Activated T-helper 9 cell treated with anti-CD3 and anti-CD28 coated beads, Interleukin-2, amount 50 U/mL, for 16 hours (primary cell): ENCODE measurements at places on chromosomes 13 and 19.

DNA sequence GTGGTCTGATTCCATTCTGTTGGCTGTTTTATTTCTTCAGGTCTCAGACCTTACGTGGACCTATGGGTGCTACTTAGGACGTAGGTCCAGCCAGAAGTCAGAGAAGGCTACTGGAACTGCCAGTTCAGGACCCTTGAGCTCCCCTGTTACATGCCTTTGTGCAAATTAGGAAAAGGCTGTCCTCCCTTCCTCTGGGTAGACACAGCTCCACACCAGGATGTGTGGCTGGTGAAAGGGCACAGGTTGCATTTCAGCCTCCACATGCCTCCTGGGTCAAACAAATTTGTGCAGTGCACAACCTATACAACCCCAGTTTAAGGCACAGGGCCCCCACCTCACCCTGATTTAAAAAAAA, 43.9 kb upstream of the MAP3K10 start:
- DNase-seq = no peak

GRCh38 chr13:114045113-114045735, 71.3 kb upstream of the C13orf46 start:
- no peak for DNase-seq

GRCh38 chr13:67139551-67139950, 90.6 kb downstream of the PCDH9 start:
- no peak for DNase-seq

GRCh38 chr13:85974608-85975366, 175.6 kb upstream of the SLITRK6 start:
- no peak for DNase-seq

DNA sequence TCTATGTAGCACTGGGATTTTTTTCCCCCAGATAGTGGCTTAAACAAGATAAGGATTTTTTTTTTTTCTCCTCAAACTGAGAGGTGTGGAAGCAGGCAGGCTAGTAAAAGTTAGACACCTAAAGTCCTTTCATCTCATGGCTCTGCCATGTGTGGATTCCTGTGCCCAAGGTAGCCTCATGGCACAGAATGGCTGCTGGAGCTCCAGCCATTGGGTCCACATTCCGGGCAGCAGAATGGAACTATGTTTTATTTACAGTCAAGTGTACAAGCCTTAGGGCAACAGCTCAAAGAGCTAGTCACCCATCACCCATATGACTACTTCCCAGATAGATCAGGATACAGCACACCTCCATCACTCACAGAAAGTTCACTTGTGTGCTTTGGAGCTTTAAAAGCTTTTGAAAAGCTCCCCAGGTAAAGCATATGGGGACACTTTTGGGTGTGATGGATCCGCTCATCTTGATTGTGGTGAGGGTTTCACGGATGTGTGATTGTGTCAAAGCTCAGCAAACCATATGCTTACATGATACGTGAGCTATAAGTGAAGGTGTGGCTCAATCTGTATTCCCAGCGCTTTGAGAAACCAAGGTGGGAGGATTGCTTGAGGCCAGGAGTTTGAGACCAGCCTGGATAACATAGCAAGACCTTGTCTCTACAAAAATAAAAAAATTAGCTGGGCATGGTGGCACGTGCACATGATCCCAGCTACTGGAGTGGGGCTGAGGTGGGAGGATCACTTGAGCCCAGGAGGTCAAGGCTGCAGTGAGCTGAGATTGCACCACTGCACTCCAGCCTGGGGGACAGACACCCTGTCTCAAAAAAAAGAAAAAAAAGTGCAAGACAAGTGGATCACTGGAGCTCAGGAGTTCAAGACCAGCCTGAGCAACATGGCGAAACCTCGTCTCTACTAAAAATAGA, 18.1 kb downstream of the PGLS start:
- DNase-seq = no peak

DNA sequence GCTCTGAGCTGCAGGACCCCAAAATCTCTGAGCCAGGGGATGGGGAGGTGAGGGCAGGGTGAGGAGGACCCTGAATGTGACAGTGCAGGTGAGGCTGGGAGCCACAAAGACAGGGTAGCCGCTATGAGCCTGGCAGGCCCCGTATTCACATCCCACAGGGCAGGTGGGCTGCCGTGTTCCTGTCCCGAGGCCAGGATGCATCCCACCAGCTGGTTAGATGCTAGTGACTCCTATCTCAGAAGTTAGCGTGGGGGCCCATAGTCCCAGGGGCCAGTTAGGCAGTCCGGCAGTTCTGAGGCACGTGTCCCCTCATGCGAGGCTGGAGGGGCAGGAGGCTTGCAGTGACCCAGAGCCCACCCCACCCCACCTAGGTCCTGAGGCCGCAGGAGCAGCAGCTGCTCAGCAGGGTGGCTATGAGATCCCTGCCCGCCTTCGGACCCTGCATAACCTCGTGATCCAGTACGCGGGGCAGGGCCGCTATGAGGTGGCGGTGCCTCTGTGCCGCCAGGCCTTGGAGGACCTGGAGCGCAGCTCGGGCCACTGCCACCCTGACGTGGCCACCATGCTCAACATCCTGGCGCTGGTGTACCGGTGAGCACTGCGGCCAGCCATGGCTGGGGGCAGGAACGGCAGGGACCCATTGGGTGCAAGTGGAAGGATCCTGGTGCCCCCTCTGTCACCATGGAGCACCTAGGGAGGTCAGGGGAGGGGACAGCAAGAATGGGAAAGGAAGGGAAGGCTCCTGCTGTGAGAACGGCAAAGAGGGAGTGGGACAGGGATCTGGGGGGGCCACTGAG, 7.2 kb downstream of the KLC3 start:
- no peak for DNase-seq

GRCh38 chr13:80009760-80010159, 331.2 kb downstream of the SPRY2 start:
- no peak for DNase-seq

DNA sequence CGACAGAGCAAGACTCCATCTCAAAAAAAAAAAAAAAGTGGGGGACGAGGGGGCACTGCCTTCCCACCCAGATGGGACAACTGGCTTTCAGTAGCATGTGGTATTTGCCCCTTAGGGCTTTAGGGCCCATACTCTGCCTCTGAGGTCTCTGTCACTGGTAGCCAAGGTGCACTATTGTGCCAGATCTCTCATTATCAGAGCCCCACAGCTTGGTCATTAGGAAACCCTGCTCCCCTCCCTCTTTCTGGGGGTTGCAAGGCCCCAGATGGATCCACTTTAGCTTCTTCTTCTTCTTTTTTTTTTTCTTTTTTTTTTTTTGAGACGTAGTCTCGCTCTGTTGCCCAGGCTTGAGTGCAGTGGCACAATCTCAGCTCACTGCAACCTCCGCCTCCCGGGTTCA, 11.2 kb upstream of the ZNF358 start:
- DNase-seq = no peak

- no peak for DNase-seq
Measured at GRCh38 chr19:58395979-58396627, 647 bp downstream of the RNF225 start.

GRCh38 chr19:43524922-43525835, 1.8 kb downstream of the ETHE1 start:
- no peak for DNase-seq

DNA sequence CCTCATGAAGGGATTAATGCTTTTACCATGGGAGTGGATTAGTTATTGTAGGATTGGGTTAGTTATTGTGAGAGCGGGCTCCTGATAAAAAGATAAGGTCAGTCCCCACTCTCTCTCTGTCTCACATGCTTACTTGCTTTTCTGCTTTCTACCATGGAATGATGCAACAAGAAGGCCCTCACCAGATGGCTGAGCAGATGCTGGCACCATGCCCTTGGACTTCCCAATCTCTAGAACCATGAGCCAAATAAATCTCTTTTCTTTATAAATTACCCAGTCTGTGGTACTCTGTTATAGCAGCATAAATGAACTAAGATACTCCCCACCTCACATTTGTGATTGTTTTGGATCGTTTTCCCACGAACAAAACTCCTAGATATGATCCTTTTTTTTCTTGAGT, 353.8 kb downstream of the DNAJC15 start:
- DNase-seq = no peak

DNA sequence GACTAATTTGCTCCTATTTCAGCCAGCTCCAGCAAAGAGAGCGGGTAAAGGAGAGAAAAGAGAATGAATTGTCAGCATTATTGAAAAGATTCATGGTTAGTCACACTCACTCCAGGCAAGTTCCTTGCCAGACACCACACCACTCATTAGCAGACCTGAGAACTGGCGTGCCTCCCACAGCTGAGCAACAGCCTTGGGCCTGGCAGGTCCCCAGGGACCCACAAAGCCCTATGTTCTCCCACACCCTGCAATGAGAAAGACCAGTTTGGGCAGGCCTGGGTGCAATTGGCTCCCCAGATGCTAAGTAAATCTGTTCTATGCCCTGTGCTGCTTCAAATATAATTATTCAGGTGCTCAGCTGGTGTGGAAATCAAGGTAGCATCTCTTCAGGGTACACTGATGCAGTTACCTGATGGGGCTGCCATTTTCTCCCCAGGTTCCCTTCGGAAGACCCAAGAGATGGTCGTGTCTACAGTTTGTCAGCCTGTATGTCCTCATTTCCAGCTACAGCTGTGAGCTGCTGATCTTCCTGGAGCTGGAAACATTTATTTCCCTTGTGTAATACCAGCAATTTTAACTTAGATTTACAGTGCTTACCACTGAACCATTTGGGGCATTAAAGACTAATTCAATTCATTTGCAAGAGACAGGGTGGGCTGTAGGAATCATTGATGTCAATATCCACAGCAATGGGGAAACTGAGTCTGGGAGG, 405.0 kb downstream of the COG6 start:
- DNase-seq = peak; percentile 23

DNA sequence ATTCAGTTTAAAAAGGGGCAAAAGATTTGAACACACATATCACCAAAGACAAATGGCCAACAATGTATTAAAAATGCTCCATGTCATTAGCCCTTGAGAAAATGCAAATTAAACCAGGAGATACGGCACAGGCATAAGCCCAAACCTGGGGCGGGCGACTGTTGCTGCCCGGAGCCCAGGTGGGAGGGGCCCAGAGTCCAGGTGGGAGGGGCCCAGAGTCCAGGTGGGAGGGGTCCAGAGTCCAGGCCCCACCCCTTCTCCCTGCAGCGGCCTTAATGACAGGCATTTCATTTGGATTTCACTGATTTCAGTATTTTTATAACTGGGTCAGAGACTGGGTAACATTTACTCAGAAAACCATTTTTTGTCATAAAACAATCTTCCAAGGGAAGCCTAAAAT, 78.2 kb downstream of the RASA3 start:
- no peak for DNase-seq

- DNase-seq = no peak
Measured at GRCh38 chr13:41468631-41469030, 11.3 kb downstream of the RGCC start.

- no peak for DNase-seq
Measured at GRCh38 chr13:94483970-94484369, 4.5 kb upstream of the DCT start.

DNA sequence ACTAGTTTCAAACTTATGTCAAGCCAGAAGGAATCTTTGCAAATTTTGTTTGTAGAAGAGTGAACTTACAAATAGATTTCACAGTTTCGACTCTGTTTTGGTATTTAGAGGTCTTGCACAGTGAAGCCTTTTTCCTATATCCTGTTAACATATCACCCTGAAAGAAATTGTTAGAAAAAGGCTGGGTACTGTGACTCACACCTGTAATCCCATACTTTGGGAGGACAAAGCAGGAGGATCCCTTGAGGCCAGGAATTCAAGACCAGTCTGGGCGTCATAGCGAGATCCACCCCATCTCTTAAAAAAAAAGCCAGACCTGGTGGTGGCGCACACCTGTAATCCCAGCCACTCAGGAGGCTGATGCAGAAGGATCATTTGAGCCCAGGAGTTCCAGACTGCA, 224.0 kb downstream of the GGACT start:
- DNase-seq = no peak

- no peak for DNase-seq
Measured at GRCh38 chr13:30510811-30511371, 45.2 kb upstream of the HMGB1 start.

GRCh38 chr19:1001538-1002166, 1.4 kb downstream of the GRIN3B start:
- peak; percentile 58 for DNase-seq

GRCh38 chr19:722553-723101, 13.9 kb downstream of the PALM start:
- no peak for DNase-seq

GRCh38 chr19:55377356-55378131, 918 bp downstream of the TMEM190 start:
- no peak for DNase-seq

DNA sequence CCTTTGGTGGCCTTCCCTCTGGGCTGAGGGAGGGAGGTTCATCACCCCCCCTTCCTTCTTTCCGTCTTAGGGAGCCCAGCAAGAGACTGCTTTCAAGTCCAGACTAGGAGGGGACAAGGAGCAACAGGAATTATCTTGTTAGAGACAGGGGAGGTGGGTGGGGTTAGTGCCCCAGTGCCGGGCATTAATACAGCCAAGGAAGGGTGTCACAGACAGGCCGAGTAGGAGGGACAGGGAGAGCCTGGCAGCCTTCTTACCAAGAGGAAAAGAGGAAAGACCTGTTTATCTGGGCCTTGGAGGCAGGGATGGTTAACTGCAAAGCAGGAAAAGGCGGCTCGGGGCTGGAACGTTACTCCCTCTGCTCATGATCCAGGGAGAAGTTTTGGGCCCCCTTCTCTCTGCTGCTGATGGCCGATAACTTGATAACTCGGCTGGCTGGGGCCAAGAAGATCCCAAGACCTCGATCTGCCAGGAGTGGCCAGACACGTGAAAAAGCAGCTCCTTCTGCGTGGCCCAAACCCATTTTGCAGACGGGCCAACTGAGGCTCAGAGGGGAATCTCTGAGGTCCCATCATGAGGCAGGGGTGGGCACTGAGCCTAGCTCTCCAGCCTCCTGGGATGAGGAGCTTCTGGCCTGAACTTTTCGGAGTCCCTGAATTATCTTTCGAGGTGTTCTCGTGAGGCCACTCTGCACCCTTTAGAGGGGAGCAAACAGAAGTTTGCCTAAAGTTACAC, 79.3 kb downstream of the PTPRS start:
- DNase-seq = no peak

- DNase-seq = no peak
Measured at GRCh38 chr13:78194904-78195639, 276.4 kb upstream of the EDNRB start.

DNA sequence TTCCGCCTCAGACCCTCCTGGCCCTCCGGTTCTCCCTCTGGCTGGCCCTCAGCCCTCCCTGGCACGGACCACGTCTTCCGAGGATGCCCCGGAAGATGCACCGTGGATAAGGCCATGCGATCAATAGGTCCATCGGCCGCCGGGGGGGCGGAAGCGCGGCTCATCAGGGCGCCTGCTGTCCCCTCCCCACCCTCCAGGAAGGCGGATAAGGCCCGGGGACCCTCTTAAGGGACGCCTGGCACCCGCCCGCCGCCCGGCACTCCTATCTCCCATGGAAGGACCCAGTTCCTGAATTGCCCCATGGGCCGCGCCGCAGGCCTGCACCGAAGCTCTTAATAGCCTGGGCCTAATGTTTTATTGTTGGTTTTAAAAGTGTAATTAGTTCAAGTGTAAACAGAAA, 46.2 kb upstream of the TCF3 start:
- no peak for DNase-seq

- no peak for DNase-seq
Measured at GRCh38 chr13:41858780-41859179, 102.1 kb downstream of the VWA8 start.

DNA sequence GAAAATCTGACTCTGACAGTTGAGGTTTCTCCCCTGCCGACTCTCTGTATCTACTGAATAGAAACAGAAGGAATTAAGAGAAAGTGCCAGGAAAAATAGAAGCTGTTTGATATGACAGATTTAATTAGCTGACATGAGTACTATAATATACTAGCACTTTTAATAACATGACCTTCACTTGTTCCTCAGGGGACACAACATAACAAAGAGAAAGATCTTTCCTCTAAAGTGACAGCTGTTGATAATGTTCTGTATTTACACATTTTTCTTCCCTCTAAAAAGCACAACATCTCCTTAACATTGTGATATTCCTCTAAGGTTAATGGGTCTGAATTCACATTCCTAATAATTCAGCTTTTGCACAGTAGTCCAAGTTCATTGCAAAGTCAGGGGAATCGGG, 1136.0 kb downstream of the PCDH17 start:
- no peak for DNase-seq
